ENCODE measurements at places on chromosomes 5 and 9.

DNA sequence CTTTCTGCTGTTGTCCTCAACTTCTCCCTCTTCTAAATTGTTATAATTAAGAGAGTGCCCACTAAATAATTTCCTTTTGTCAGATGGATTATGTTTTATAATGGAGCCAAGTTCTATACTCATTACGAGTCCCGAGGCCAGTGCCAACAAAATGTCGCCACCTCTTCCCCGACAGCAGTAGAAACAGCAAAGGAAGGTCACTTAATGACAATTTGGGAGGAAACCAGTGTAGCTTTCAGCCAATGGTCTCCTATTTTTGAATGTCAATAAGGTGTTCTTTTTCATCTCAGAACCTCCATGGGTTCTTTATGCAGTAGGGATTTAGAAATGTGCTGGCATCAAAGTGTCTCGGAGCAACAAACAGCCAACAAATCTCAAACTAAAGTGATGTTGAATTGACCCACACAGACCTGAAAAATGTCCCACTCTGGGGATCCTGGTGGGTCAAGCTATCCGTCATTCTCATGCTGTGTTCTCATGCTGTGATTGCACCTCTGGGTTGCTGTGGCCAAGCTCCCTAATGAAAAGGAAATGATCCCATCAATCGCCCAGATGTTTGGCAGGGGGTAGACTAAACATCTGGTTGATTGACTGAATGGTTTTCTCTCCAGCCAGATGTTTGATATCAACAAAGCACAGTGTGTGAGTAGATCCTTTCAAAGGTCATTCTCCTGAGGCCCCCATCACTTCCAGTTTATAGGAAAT lies 291.9 kb downstream of the DMAC1 start:
- DNase-seq = no peak

GRCh38 chr5:168261227-168261571 lies 30.2 kb upstream of the WWC1 start:
- no peak for DNase-seq

DNA sequence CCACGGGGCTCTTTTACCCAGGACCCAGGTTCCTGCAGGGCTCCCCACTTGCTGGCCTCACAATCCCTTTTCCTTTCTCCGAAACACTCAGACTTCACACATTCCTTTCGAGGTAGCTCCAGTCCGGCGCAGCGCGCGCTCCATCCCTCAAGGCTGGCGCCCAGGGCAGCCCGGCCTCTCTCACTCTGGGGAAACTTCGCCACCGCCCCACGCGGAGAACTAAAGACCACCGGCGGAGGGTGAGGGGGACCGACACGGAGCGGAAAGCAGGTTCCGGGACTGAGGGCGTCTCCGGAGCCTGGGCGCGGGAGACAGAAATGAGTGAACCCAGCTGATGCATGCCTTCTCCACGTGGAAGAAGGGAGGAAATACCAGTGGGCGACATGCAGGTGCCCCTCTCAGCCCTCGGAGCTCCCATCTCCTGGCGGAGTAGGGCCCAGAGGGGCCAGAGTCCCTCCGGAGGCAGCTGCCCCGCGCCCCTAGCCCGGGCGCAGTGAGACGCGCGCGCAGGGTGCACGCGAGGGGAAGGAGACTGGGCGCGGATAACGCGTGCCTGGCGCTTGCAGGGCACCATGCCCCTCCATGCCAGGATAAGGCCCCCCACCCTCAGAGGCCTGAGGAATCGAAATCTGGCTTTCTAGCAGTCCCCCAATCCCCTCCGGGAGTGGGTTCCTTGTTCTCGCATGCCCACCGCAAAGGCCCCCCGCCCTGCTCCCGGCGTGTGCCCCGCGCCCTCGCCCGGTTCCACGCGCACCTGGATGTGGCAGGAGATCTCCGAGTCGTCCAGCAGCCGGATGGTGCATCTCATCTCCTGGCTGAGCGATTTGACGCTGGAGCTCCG lies 650 bp downstream of the FRMD3 start:
- no peak for DNase-seq

DNA sequence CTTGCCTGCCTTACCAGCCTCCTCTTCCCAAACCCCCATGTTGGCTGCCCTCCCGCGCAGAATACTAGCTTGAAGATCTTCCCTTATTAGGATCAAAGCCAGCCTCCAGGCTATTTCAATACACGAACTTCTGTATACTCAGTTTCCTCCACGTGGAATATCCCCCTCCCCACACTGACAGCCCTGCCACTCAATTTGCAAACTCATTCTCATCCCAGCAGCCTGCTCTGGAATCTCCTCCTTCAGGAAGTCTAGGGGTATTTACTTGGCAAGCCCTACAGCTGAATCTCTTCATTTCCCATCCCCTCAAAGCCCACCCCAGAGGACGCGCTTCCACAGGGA lies 157.0 kb upstream of the SMIM23 start:
- DNase-seq = no peak

- DNase-seq = no peak
Measured at GRCh38 chr5:145668714-145669113, 166.4 kb downstream of the PRELID2 start.

- DNase-seq = no peak
Measured at GRCh38 chr5:131747180-131748105, 49.4 kb downstream of the FNIP1 start.

DNA sequence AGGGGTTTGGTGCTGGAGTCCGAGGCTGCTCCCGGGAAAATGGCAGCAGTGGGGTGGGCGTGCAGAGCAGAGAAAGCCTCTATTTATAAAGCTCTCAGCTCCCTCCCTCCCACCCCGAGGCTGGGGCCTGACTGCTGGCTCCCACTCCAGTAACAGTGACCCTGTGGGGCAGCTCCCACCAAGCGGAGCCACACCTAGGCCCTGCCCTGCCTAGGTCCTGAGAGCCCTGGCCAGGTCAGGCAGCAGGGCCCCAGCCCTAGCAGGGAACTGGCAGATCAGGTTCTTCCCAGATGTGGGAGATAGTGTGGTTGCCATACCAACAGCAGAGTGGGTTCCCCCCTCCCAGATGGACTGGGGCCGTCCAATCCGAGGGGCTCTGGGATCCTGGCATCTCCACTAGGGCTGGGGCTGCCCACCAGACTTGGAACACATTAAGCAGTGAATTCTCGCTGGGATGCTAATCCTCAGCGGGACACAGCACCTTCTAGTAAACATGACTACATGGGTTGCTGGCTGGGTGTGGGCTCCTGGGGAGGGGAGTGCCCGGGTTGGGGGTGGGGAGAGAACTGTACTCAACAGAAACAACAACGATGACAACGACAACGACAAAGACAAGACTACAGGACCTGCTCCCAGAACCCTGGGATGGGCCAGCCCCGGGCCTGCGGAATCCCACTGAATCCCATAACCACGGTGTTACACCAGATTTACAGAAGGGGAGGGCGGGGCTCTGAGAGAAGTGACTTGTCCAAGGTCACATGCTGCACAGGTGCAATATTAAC lies 1.5 kb downstream of the SH3GLB2 start:
- DNase-seq = no peak

GRCh38 chr9:6382681-6383080 lies 30.3 kb upstream of the UHRF2 start:
- no peak for DNase-seq

- no peak for DNase-seq
Measured at GRCh38 chr5:777756-778161, 6.8 kb downstream of the ZDHHC11B start.

DNA sequence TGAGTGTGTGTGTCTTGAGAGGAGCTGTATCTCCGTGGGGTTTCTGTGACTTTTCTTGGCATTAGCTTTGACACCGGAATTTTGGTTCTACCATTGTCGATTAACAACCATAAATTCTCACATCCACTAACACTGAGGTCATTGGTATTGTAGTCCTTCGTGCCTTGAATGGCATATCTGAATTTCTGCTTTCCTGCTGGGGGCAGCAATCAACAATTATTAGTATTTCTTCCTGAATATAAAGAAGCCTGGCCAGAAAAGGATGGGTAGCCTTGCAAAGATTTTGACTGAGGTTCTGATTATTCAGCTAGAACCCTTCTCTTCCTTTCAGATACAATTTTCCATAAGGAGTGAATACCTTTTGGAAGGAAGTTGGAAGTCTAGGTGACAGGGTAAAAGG lies 33.5 kb upstream of the SHOC1 start:
- DNase-seq = no peak

DNA sequence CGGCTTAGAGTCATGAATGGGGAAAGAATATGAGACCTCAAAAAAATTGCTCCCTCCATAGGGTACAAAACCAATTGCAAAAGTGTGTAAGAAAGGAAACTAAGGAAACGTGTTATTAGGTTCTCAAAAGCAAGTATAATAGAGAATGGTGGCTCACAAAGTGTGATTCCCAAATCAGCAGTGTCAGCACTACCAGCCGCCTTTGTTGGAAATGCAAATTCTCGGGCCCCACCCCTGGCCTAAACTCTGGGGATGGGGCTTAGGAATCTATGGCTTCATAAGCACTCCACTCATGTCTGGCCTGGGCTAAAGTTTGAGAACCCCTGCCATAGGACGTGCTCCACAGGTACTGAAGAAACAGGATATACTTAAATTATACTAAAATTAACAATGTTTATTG lies 1.6 kb upstream of the CCDC69 start:
- DNase-seq = no peak

DNA sequence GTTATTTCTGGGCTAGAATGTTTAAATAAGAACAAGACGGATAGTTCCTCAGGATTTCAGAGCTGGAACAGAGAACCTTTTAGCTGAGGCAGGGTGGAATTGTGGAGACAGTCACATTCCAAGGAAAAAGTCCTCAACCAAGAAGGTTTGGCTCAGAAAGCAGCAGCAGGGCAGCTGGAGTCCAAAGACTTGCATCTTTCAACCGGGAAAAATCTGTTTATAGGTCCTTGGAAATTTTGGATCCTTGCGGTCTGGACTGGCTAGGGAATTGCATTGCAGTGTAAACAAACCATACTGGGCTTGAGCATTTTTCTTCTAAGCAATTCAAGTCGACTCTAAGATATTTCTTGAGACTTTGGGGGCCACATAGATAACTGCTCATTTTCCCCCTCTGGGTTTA lies 40.8 kb upstream of the HMHB1 start:
- no peak for DNase-seq

- no peak for DNase-seq
Measured at GRCh38 chr9:34957492-34958410, at the start of gene PHF24. Gene PHF24 (plus strand): TSS chr9:34958285. CDS start chr9:34971299, 13,014 bp downstream.

GRCh38 chr5:24642022-24642421 lies 2.8 kb downstream of the CDH10 start:
- DNase-seq = no peak

DNA sequence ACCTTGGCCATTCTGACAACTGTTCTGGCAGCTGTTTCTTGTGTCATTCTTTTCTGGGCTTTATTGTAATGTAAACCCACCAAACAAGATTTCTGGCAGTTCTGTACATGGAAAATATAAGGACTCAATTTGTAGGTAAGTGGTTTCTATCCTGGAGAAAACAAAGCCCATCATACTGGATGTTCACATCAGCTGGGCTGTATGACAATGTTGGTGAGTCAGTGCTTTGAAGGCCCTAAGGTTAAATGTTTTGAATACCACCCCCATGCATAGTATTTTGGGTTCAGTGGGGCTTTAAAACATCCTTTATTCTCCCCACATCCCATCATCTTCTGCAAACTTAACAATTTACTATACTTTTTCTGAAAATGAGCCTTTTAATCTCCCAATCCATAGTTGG lies 52.5 kb downstream of the SH3GL2 start:
- DNase-seq = no peak

DNA sequence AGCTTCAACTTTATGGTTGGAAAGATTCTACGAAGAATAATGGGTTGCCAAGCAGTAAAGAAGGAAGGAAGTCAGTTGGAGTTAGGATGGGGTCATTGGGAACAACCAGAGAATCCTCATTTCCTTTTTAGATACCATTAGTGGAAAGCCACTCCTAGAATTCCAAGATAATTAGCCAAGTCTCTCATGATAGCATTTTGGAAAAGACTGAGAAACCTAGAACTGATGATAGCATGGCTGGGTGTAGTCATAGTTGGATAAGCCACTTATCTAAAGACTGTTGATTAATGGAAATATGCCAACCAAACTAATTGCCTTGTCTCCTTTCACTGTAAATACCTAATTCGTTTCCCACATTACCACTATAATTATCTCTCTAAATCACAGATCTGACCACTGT lies 377.0 kb downstream of the GLIS3 start:
- DNase-seq = no peak

- DNase-seq = no peak
Measured at GRCh38 chr5:143436871-143437270, 33.4 kb upstream of the NR3C1 start.

GRCh38 chr5:90878549-90879196 lies 320.1 kb downstream of the ADGRV1 start:
- DNase-seq = no peak

DNA sequence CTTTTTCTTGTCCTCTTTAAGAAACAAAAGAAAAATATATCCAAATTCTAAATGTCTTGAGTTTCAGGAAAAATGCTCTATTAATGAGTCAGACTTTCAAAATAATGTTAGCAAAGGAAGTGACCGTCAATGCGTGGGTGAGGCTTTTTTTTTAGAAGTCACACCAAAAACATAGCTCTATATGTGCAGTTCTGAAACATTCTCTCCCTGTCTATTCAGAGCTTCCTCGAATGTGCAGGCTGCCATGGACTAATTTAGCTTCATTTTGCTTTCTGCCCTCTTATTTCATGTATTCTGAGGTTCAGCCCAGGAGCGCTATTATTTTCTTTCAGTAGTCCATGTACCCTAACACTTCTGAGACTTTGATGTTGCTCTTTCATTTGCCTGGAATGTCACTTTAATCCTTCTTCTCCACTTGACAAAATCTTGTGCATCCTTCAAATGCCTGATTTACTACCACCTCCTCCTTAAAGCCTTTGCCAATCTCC lies 72.5 kb upstream of the RASA1 start:
- DNase-seq = no peak

- DNase-seq = no peak
Measured at GRCh38 chr9:131965841-131966240, 113.8 kb downstream of the MED27 start.

DNA sequence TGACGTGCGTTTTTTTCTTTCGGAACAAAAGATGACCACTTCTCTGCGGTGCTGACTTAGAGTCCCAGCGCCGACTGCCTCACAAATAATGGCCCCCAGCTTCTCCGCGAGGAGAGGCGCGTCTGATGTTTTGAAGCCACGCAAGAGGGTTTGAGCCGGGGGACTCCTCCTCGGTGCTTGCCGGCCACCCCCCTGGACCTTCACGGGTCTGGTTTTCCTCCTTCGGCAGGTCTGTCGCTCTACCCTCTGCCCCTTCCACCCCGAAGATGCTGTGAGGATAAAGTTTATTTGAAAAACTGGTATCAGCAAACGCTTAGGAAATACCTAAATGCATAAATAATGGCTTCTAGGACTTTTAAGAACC lies 584 bp downstream of the USP20 start:
- no peak for DNase-seq

DNA sequence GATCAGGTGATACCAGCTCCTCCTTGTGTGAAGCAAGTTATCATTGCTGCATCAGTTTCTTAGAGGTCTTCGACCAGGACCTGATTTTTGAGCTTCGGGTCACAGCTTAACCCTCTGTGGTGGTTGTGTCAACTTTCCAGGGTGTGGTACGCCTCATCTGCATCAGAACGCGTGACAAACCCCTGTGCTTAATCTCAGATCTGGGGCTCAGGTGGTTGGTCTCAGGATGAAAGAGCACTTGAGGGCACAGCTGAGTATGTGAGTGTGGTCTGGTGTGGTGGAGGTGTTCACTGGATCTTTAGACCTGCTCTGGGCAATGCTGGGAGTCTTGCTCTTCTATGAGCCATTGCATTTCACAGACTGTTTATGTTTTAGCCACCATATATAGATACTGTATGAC lies 64.1 kb downstream of the OSTF1 start:
- no peak for DNase-seq

- no peak for DNase-seq
Measured at GRCh38 chr9:87973730-87974292, 522 bp downstream of the CDK20 start.
